ENCODE measurements at places on chromosomes 1 and 21.

GRCh38 chr1:170596701-170597100 is 64.7 kb downstream of the GORAB start:
- no peak for DNase-seq

GRCh38 chr1:18148461-18148860 is 40.9 kb downstream of the IGSF21 start:
- DNase-seq = no peak

DNA sequence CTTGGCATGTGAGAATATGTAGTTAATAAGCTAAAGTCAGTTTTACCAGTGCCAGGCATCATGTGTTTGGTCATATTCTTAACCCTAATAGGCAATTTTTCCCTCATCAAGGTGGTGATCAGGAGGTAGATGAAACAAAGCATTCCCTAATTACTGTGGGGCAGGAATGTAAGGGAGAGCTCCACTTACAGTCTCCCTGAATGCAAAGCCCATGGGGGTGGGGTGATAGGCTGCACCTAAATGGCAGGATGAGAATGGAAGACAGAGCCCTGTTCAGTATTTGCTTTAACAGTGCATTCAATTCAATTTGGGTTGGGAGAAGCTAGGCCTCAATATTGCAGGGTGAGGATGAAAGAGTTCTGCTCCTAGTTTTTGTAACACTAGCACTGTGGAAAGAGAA is 23.4 kb downstream of the ZNF678 start:
- DNase-seq = no peak

- peak; percentile 66 for DNase-seq
Measured at GRCh38 chr1:21647431-21648351, 21.5 kb downstream of the RAP1GAP start.

DNA sequence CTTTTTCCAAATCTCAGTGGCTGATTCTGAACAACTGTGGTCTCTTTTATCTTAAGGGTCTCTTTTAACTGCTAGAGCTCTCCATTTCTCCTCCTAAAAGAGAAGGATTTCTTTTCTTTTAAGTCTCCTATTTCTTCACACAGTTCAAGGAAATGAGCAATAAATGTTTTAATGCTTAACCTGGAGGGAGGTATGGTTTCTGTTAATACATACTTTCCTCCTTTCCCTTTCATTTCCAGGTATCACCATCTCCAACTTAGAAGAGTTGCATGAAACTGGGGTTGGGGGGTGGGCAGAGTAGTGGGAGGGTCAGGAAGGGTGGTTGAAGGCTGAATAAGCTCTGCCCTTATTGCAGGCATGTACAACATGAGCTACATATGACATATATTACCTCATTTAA is 31.4 kb downstream of the HSD3B2 start:
- no peak for DNase-seq

GRCh38 chr21:38993561-38993960 is 187.8 kb downstream of the ETS2 start:
- peak; percentile 82 for DNase-seq

GRCh38 chr1:165356876-165357275 is 361 bp upstream of the LMX1A start:
- DNase-seq = peak; percentile 36

DNA sequence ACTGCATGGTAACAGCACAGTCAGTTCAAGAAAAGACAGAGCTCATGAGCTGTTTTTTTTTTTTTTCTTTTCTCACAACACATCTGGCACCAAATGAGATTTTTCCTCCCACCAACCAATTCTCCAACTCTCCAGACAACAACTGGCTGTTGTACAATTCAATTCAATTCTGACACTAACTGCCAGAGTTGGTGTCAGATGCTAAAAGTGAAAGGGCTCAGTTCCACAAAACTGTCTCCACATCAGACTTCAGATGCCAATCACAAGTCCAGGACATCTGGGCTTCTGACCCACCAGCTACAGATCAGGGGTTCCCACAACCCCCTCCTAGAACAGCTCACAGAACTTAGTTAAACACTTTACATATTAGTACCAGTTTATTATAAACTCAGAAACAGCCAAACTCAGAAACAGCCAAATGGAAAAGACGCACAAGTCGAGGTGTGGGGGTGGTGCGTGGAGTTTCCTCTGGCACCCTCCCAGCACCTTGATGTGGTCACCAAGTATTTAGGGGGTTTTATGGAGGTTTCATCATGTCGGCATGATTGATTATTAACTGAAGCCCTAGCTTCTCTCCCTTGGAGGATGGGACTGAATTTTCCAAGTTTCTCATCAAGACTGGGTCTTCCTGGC is 39.2 kb upstream of the LRRC8D start:
- no peak for DNase-seq

GRCh38 chr1:216285052-216285451 is 138.2 kb downstream of the USH2A start:
- DNase-seq = no peak

DNA sequence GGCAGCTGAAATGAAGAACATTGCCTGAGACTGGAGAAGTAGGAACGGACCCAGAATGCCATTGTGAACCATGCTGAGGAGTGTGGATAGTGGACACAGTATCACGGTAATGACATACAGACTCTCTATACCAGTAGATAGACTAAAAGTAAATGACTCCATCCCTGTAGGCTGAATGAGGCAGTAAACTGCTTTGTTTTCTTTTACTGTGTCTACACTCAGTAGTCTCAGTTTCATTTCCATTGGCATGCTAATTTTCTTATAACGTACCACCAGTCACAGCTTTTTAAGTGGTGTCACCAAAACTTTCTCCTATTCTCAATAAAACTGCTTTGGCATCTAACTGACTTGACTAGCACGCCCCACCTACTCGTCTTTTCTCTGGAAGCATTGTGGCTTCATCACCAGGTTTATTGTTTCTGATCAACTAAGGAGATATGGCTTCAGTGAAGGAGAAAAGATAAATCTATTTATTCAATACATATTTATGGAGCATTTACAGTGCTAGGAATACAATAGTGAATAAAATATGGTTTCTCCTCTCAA is 8.4 kb upstream of the ZNF697 start:
- DNase-seq = no peak

GRCh38 chr1:103274886-103275285 is 166.6 kb upstream of the COL11A1 start:
- DNase-seq = no peak

GRCh38 chr1:84918726-84919336 is 25.8 kb upstream of the LPAR3 start:
- DNase-seq = no peak

DNA sequence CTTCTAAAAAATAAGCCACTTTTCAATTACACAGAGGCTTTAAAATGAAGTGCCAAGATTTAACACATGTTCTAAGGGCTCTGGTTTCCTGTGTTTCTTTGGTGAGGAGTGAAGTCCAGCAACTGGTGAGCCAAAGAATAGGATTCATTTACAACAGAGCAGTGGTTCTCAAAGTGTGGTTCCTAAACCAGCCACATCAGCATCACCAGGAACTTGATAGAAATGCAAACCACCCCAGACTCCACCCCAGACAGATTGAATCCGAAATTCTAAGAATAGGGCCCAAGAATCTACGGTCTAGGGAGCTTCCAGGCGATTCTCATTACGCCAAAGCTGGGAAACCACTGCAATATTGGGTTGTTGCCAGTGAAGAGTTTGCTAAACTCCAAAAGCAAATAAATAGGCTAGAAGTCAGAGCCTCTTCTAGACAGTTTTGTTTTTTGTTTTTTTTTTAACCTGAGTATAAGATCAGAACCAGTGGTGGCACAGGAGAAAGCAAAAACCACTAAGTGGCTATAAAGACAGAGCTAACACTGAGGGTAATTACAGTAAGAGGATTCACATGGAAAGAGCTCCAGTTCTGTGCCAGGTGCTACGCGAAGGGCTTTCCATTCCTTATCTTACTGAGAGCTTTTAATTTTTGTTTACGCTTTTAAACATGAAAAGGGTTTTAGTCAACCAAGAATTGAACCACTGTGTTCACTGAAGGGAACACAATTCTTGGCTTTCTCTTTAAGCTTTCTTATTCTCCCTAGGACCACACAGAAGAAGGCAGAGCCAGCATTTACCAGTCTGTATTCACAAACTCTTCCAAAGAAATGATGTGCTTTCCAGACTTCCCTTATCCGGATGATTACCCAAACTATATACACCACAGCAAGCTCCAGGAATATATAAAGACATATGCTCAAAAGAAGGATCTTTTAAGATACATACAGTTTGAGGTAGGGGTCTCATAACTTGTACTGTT is 42.4 kb upstream of the FMO2 start:
- peak; percentile 80 for DNase-seq

GRCh38 chr1:231322880-231323530 is 14.6 kb downstream of the EXOC8 start:
- no peak for DNase-seq

DNA sequence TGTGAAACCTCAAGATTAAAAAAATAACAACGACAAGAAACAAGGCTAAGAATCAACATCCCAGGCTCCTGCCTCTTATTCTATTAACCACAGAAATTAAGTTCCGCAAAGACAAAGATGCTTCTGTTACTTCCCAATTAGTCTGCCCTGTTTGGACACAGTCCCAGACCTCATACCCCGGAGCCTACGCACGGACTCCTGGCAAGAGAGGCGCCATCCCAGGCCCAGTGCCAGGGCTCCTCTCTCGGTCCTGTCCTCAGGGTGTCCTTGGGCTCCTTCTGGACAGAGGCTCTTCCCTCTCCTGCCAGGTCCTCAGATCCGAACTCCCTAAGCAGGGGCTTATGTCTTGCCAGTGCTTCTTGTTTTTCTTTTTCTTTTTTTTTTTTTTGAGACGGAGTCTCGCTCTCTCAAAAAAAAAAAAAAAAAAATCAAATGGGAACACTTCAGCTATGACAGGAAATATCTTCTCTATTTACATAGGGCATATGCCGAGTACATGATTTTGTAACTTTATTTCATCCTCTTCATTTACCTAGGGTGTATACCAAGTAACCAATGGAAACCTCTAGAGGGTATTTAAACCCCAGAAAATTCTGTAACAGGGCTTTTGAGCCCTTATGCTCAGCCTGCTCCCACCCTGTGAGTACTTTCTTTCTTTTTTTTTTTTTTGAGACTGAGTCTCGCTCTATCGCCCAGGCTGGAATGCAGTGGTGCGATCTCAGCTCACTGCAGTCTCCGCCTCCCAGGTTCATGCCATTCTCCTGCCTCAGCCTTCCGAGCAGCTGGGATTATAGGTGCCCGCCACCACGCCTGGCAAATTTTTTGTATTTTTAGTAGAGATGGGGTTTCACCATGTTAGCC is 11.7 kb upstream of the ENO1 start:
- peak; percentile 88 for DNase-seq

DNA sequence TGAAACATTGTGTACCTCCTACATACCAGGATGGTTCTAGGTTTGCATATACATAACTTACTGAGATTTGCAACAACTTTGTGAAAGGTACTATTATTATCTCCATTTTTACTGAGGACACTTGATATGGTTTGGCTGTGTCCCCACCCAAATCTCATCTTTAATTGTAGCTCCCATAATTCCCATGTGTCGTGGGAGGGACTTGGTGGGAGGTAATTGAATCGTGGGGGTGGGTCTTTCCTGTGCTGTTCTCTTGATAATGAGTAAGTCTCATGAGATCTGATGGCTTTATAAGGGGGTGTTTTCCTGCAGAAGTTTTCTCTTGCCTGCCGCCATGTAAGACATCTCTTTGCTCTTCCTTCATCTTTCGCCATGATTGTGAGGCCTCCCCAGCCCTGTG is 40.1 kb downstream of the IGSF21 start:
- DNase-seq = no peak

GRCh38 chr1:200323856-200324400 is 85.9 kb downstream of the ZNF281 start:
- DNase-seq = no peak

DNA sequence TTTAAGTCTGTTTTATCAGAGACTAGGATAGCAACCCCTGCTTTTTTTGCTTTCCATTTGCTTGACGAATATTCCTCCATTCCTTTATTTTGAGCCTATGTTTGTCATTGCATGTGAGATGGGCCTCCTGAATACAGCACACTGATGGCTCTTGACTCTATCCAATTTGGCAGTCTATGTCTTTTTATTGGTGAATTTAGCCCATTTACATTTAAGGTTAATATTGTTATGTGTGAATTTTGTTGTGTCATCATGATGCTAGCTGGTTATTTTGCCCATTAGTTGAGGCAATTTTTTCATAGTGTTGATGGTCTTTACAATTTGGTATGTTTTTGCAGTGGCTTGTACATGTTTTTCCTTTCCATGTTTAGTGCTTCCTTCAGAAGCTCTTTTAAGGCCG is 50.7 kb upstream of the PDE4B start:
- no peak for DNase-seq

GRCh38 chr1:160104486-160104885 is 6.1 kb upstream of the IGSF8 start:
- no peak for DNase-seq

Data from right hindlimb (tissue), 1 donor.